ENCODE measurements at places on chromosomes 7 and 10.

DNA sequence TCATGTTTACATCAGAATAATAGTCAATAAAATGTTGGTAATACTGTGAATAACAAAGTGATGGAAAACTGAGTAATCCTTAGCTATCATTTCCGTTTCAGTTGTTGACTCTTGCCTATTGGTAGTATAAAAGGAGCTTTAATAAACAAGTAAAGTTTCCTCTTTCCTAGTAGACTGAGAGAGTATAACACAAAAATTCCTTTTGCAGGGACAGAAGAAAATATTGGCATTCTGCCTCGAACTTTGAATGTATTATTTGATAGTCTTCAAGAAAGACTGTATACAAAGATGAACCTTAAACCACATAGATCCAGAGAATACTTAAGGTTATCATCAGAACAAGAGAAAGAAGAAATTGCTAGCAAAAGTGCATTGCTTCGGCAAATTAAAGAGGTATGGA lies 9.4 kb downstream of the KIF20B start:
- no peak for DNase-seq

DNA sequence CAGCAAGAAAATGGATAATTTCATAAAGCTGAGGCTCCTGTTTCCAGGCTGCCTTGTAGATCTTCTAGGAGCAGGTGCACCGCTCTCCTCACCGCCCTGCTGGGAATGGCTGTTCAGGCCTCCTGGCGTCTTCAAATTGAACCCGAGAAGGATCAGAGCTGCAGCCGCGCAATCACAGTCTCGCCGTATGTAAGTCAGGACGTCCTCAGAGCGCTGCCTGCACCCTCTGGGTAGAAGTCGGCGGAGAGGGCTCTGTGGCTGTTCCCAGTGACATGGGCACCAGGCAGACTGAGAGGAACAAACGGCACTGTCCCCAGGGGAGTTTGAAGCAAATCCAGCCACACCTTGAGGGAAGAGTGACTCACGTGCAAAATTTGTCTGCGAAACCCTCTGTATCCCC lies 476.9 kb downstream of the TCERG1L start:
- no peak for DNase-seq

DNA sequence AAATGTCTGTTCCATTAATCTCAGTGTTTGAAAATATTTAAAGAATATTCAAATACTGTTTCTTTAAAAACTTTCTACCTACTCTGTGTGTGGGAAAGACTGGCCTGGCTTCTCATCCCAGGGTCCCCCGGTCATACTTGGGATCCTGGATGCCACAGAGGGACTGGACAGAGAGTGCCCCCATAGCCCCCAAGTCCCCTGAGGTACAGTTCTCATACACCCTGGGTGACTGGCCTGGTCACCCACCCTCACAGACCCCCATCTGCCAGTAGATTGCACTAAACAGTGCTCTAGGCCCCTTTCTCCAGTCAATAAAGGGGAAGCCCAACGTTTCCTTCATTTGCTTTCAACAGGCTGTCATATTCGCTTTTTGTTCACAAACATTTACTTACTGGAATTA lies 3.0 kb downstream of the TMEM273 start:
- DNase-seq, result no peak

DNA sequence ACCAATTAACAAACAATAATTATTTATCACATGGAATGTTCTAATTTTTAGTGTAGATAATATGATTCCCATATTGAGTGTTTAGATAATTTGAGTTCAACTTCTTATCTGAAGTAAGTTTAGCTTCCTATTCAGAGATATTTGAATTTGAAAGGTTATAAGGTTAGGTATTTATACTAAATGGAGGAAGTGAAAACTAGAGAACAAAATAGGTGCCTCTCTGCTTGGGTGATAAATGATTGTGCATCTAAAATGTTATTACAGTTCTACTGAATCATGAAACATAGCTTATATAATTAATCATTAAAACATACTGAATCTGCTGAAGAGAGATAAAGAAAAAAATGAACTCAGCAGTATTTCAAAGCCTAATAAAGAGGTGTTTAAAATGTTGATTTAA lies 1174.3 kb downstream of the XPNPEP1 start:
- no peak for DNase-seq

DNA sequence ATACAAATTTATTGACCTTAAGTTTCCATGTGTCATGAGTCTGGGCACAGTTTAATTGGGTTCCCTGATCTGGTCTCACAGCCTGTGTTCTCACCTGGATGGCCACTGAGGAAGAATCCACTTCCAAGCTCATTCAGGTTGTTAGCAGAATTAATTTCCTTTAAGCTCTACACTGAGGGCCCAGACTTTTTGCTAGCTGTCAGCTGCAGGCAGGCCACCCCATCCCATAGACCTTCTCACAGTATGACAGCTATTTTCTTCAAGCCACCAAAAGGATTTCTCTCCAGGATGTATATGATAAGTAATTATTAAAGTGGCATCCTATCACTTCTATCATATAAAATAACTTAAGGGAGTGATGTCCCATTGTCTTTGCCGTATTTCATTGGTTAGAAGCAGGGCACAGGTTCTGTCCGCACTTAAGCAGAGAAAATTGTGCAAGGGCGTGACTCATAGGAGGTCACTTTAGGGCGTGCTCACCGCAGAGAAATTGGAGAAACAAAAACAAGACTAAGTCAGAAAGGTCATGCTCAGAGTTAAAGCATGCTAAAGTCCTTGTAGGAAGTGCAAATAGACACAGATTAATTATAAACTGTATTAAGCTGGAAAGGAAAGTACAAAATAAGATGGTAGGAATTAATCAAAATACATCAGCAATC lies 109.9 kb downstream of the AHR start:
- DNase-seq, result no peak

GRCh38 chr10:31707093-31708039 lies 221.3 kb downstream of the ARHGAP12 start:
- peak; percentile 4 for DNase-seq

DNA sequence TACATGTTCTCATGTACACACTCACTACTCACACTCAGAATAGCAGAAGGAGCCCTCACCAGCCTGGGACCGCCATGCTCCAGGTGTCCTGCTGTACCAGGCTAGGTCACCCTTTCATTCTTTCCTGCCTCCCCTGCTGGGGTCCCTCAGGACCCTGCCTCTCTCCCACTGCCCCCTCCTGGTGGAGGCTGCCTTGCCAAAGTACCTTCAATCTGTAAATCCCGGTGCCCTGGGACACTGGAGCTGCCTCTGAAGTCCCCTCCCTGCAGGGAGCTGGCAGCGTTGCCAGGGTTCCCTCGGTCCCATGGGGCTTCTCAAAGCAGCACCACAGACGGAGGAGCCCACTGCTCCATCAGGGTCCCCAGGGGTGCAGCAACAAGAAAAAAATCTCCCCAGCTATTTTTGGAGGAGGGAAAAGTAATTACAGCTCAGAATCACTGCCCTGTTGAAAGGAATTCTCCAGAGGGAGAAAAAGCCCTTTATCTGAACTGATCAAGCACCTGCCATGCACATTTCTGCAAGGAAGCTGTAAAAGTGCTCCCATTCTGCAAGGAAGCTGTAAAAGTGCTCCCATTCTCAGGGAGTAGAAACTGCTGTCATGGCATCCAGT lies 259.9 kb downstream of the PTPRN2 start:
- no peak for DNase-seq

DNA sequence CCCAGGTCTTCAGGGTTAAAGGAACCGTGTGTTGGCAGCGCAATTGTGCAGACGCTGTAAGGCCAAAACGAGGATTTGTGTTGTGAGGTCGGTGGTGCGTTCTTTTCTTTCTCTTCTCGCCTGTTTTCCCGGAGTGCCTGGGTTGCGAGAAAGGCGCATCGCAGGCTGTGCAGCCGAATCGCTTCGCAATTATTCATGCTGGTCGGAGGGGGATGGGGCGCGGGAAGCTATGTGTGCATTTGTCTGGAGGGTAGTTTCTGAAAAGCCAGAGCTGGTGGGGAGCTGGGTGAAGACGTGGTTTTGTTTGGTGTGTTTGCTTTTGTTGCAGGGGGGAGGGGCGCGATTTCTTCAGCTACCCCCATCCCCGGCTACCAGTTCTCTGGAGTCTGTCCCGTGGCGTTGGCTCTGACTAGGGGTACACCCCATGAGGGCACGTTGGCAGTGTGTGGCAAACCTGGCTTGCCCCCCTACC lies 2.1 kb downstream of the MXI1 start:
- DNase-seq, result peak; percentile 64

DNA sequence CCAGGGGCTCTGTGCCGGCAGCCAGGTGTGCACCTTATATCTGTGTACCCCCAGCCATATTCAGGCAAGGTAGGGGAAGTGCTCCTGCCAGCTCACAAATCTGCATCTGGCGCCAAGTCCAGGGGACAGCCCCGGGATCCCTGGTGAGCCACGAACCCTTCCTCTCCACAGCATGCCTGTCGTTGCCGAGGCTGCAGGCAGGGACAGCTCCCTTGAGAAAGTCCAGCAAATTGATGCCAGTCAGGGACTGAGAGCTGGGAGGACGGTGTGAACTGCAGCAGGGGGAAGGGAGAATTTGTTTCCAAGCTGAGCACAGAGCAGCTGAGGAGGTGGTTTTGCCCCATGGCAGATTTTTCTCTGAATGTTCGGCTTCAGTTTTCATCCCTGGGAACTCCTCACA lies 919 bp downstream of the PLA2G12B start:
- DNase-seq, result no peak

DNA sequence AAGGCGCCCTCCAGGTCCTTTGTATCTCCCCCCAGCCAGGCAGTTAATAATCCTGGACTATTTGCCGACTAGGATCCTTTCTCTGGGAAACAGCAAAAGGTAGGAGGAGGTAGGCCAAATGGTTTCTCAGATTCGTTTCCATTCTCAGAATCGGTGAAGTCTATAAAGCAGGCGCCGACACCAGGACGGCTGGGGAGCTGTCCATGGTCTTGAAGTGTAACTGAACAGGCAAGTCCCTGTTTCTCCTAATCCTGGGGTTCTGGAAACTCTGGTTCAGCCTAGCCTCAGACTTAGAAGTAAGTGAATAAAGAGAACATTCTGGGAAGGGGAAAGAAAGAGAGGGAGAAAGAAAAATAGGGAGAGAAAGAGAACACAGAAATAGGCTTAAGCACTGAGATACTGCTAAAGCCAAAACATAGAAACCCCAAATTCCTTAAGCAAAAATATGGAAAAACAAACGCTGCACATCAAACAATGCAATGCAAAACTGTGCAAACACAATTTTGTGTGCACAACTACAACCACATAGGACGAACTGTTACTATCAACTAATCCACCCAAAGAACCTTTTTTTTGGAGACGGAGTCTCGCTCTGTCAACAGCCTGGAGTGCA lies 11.1 kb upstream of the INA start:
- peak; percentile 12 for DNase-seq

DNA sequence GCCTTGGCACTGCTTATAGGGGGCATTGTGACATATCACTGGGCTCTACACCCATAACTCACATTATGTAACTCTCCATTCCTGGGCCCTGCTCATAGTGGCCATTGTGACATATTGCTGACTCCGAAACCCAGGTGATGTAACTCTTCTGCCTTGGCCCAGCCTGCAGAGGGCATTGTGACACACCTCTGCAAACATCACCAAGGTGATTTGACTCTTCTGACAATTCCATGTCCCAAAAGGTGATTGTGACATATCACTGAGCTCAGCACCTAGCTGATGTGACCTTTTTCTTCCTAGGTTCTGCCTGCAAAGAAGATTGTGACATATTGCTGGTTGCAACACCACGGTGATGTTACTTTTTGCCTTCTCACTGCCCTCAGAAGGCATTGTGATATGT lies 36.5 kb upstream of the ZNF680 start:
- DNase-seq, result no peak

- no peak for DNase-seq
These were observed 345.0 kb upstream of the AOAH start for GRCh38 chr7:37069336-37069735.

DNA sequence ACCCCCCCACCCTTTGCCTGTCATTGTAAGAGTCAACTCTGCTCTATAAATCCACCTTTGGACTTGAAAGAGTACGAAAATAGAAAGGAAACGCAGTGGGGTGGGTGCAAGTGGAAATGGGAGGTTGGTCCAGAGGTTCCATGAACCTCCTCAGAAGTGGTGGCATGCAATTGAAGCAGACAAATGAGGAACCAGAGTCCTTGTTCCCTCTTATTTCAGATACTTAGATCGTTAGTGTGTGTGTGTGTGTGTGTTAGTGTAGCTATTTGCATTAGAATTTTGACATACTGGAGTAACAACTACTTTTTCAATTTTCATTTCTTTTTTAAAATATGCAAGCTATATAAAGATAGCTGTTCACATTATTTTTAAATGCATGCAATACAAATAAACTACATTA lies 18.1 kb upstream of the TFAM start:
- DNase-seq, result no peak

- no peak for DNase-seq
These were observed 4.9 kb upstream of the VSIR start for GRCh38 chr10:71778071-71778825.

DNA sequence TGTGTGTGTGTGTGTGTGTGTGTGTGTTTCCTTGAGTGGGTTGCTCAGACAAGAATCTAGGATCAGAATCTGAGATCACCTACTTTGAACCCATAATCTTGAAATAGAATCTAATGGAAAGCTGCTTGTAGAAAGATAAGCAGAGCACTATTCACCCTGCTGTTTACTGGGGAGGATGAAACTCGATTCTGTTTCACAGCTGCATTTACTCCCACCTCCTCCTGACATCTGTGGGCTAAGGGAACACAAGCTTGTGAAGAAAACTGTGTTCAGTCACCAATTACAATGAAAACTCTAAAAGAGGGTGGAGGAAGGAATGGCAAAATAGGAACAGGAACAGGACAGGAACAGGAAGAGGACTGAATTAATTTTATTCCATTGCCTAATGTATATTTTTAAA lies 269.5 kb downstream of the TSPAN12 start:
- DNase-seq, result no peak

All from activated CD4-positive, alpha-beta T cell treated with anti-CD3 and anti-CD28 coated beads, Interleukin-2, amount 50 U/mL, for 4 hours (primary cell).